ENCODE measurements at places on chromosomes 2 and 18.

- DNase-seq = no peak
These were observed 17.8 kb upstream of the ODC1 start for GRCh38 chr2:10465910-10466309.

- no peak for DNase-seq
These were observed 69.2 kb downstream of the LONRF2 start for GRCh38 chr2:100252811-100253698.

GRCh38 chr2:135815269-135815668, 21.7 kb downstream of the LCT start:
- DNase-seq = no peak

DNA sequence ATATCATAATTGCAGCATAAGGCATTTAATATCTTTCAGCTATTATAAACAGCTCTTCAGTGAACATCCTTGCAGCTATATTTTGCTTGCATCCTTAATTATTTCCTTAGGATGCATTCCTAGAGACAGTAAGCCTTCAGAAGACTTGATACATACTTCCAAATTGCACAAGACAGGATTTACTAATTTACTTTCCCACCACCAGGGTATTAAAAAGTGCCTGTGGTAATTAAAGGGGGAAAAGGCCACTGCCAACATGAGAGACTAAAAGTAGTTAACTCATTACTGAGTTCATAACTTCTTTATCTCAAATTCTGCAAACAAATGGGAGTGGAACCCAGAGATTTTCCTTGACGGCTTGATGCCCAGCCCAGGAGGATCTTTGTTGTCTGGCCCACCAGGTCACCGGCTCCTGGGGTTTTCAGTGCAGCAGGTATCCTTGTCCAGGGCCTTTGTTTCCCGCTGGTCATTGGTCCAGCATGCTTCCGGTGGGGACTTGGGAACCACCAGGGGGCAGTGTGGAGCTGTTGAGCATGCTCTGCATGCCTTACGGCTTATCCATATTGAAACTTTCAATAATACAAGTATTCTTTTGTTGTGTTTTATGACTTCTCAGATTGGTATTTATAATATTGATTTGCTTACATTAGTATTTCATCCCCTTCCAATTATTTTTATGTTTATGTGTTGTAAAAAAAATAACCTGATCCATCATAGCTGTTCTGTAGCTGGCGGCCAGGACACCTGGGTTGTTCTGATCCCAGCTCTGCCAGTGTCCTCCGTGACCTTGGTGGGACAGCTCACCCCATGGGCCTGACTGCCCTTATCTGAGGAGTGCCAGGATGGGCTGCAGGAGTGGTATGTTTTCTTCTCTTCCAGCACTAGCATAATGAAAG, 61.4 kb downstream of the TGOLN2 start:
- peak; percentile 69 for DNase-seq

GRCh38 chr18:2984703-2985261, 28.2 kb downstream of the LPIN2 start:
- DNase-seq = no peak

DNA sequence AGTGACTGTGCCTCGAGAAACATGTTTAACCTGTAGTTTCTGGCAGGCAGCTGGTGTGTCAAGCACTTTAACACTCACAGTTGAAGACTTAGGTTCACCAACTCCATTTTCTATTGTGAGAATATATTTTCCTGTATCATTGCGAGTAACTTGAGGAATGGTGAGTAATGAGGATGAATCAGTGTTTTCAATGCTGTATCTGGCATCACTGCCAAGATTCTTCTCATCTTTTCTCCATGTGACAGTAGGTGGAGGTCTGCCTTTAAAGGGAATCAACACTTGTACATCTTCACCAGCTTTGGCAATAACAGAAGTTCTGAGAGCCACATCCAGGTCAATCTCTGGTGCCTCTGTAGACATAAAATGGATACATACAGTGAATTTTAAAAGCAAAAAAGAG, 72.8 kb downstream of the PLEKHA3 start:
- no peak for DNase-seq

- DNase-seq = no peak
These were observed 2.5 kb upstream of the ATG16L1 start for GRCh38 chr2:233248999-233249398.

DNA sequence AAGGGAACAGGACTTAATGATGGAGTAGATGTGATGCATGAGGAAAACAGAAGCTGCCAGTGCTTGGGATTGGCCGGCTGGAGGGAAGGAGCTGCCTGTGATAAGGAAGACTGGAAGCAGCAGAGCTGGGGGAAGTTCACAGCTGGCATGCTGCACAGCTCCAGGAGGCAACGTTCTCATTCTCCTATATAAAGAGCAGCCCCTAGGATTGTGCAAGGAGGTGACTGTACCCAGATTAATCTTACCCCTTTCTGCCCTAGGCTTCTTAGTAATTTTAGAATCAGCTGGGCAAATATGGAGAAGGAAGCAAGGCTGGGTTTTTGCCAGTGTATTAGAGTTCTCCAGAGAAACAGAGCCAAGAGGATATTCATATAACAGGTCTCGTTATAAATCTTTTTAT, 155.8 kb downstream of the ALPK2 start:
- DNase-seq = no peak

GRCh38 chr2:144211826-144212225, 308.1 kb downstream of the ZEB2 start:
- DNase-seq = no peak

DNA sequence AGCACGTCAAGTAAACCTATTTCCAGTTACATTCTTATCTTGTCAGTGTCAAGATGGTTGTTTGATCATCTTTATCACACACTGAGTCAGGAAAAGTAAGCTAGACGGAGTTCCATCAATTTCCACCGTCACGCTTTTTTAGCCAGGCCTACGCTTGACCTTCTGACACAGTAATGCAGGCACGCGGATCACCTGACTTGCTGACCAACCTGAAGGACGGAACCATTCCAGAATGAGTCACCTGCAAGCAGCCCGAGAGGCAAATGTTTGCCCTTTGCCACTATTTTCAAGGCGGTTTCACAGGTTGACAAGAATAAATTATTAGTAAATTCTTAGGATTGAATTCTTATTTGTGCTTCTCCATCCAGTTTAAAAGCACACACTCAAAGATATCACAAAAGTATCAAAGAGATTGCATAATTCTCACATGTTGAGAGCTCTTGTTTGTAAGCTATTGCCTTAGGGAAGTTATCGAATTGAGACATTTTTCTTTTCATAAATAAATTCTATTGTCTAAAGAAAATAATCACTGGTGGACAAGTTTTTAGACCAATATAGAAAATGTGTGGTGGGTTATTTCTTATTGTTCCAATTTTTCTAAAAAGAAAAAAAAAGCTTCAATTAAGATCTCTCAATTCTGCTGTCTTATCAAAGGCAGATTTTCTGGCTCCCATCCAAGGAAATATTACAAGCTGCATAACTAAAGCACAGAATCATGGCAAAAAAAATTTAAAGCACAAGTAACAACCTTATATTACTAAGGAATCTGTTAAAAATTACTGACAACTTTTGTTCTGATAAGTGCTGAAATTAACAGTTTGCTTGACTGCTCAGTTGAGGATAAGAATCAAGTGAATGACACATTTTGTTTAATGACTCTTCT, 31.9 kb downstream of the UXS1 start:
- DNase-seq = no peak

DNA sequence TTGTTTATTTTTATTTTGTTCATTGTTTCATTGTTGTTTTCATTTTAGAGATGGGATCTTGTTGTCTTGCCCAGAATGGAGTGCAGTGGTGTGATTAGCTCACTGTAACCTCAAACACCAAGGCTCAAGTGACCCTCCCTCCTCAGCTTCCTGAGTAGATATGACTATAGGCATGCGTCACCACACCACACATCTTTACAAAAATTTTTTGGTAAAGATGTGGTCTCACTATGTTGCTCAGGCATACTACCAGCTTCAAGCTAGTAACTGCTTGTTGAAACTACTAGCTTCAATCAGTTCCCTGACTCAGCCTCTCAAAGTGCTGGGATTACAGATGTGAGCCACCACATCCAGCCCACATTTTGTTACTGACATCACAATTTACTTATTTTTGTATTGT, 14.8 kb downstream of the FAM237A start:
- DNase-seq = no peak

GRCh38 chr2:219400562-219400961, 12.8 kb upstream of the DNPEP start:
- DNase-seq = no peak

- no peak for DNase-seq
These were observed 127.8 kb upstream of the RGPD4 start for GRCh38 chr2:107698861-107699260.

DNA sequence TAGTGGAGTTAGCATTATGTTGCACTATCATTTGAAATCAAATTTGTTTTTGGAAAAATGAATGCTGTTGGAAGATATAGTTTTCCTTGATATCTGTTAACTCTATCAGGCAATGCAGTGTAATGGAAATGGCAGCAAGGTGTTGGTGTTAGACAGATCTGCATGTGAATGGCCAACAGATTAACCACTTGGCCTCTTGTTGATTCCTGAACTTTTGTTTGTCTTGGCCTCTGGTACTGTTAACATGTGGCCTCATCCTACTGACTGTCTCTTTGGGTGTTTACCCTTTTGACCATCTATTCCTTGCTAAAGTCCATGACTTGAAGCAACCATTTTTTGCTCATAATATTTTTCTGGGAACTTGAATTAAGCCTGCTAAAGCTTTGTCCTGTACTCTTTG, 110.2 kb upstream of the CDH2 start:
- no peak for DNase-seq

DNA sequence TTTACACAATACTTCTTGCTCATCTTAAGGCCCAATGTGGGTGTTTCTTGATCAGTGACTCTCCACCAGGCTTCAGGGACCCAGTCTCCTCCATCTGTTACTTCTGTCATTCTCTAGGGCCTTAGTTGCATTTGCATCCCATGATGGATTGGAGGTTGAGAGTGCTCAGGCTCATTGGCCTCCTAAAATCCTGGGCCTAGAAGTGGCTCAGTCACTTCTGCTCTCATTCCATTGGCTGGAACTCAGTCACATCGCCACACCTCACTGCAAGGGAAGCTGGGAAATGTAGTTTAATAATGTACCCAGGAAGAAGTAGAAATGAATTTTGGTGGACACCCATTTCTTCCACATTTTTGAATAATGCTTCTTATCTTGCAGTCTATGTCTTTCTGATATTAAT, 223.5 kb downstream of the HRH4 start:
- no peak for DNase-seq

GRCh38 chr2:42762823-42763804, 821 bp downstream of the OXER1 start:
- no peak for DNase-seq

DNA sequence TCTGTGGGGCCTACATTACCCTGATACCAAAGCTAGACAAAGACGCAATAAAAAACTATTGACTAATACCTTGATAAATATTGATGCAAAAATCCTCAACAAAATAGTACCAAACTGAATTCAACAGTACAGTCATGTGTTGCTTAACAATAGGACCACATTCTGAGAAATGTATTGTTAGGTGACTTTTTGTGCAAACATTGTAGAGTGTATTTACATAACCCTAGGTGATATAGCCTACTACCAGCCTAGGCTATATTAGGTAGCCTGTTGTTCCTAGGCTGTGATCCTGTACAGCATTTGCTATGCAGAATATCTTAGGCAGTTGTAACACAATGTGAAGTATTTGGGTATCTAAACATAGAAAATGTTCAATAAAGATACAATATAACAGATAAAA, 36.7 kb downstream of the CCDC138 start:
- no peak for DNase-seq

DNA sequence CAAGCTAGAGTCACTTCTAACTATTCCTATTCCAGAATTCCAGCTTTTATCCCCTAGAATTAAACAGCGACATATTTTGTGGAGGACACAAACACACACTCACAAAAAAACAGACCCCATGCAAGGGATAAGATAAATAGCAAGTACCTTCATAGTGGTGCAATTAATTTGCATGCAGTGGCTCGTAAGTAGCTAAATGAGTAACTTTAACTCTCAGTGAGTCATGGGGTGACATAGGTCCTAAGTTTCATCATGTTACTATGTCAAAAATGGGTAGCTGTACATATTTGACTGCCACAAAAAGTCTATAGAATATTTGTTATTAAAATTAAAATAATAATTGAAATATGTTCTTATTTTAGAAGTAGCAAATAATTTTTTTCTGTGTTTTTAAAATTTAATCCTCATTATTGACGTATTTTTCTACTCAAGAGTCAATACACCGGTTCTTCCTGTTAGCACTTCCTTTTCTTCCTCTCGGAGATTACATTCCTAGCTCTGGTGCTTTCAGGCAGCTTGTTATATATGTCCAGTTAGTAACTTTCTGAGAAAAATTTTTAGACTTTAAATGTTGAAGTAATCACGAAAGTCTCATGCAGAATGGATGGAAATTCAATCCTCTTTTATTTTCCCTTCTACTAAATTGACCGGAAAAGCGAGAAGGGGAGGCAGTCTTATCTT, 247.0 kb downstream of the KCNH7 start:
- no peak for DNase-seq

DNA sequence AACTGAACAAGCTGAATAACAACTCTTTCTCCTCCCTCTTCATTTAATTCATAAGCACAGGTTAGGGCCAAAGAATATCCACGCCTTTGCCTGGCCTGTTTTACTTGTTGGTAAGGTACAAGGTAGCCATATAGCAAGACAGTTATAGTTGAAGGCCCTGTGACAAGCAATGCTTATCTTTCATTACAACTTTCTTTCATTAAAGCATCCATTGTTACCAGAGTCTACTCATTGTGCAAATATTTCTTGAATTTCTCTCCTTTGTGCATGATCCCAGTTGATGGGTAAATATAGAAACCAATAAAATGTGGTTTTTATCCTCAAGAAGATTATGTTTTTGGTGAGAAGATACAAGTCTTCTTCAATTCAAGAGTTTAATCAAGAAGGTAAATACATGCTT, 140.2 kb downstream of the UBE2E3 start:
- no peak for DNase-seq

DNA sequence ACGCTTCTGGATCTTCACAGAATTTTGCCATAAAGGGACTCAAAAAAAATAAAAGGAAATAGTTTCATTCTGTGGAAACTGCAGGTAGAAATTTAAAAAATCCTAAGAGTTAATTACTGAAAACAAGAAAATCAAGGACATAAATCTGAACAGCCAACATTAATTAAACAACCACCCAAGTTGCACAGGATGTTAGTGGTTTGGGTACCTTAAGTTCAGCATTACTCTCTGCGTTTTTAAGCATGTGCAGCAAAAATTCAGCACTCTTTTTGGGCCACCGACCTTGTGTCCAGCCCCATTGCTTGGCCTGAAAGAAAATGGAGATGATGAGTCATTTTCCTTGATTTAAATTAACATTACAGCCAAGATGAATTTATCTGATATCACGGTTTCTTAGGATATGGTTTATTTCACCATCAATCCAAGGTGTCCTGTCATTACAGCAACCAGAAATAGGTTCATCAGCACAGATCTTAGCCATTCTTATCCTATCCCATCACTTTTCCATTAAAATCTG, 3.3 kb upstream of the C18orf32 start:
- no peak for DNase-seq

GRCh38 chr18:23765931-23766330, 76.7 kb downstream of the LAMA3 start:
- DNase-seq = no peak

DNA sequence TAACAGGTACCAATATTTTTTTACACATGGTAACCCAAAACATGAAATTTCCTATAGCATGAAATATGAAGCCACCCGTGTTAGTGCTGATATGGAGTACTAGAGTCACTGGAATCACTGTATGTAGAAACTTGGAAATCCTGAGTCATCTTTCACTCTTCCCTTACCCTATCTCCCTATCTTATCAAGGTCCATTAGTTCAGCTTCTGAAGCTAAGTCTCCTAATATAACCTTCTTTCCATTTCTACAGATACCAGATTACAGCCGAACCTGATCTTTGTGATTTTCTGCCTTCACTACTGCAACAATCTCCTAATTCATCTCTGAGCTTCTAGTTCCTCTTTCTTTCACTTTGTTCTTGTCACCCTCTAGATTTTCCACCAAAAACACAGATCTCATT, 59.0 kb downstream of the SEPTIN10 start:
- DNase-seq = no peak
